ENCODE measurements at places on chromosomes 1 and 21.

DNA sequence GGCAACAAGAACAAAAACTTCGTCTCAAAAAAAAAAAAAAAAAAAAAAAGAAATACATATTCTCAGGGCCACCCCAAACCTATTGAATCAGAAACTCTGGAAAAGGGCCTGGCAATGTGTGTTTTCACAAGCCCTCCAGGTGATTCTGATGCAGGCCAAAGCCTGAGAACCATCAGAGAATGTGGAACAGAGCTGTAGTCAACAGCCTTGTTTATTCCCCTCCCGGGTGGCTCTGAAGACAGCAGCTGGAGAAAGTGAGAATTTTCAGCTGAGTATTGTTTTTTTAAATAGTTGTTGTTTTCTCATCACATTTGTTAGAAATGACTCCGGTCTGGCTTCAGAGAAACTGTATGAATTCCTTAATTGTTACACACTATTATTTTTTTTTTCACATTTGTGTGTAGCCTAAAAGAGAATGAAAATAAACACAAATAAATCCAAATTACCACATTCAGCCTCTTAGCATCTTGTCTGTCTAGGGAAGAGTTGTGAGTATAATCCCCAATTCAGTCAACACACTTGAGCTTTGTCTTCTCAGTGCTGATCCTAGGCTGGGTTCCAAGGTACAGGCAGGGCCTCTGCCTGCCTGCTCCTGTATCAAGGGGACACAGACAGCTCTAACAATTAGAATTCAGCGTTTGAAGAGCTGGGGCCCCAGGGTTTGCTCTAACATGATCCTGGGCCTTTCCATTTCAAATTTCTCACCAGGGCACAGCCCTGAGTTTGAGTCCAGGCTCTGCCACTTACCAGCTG is 6.6 kb upstream of the AZIN2 start:
- no peak for DNase-seq

- no peak for DNase-seq
These were observed 767.7 kb upstream of the ADGRL2 start for GRCh38 chr1:81032973-81033425.

GRCh38 chr1:82795508-82796149 is 994.9 kb downstream of the ADGRL2 start:
- no peak for DNase-seq

DNA sequence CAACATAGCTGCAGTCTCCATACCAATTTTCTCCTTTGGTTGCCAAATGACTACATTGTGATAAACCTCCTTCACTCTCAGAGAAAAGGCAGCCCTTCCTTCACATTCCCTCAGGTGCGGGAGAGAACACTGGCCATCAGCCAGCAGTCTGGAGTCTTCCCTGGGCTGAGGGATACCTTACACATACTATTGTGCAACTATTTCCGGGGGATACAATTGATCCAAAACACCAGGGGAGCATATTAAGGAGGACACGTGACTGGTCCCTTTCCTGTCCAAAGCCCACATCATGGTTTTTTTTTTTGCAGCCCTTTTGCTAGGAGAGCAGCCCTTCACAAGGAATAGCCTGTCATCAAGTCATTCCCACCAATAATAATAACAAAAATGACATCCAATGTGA is 172.1 kb upstream of the ZRANB2 start:
- no peak for DNase-seq

DNA sequence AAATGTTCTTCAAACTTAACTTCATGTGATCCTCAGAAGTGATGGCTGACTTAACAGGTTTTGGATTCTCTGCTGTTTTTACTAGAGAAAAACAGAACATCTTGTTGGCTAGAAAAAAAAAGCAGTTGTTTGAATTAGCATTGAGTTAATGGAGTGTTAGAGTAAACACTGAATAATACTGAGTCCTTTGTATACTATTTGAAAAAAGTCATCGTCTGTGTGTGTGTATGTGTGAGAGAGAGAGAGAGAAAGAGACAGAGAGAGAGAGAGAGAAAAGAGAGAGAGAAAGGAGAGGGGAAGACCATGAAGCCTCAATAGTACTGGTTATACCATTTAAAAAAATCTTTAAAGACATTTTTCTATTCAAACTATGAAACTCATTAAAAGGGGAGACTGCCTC is 10.4 kb downstream of the ZNF697 start:
- DNase-seq = no peak

DNA sequence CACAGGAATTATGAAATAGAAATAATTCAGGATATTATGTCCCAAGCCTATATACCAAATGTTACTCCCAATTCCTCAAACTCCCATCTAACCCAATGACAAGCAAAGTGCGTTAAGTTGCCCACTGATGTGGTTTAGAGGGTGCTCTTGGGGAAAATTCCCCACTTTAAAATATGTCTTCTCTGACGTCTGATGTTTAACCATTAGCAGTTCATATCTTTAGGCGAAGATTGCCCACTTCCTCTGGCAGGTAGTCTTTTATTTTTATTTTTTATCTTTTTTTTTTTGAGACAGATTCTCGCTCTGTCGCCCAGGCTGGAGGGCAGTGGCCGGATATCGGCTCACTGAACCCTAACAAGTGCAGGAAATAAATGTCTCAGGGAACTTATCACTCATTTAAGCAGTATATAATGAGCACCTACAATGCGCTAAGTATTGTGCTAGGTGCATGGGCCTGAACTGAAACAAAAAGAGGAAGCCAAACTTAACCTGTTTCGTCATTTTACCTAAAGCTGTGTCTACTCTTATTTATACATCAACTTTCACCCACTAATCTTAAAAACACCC is 1.3 kb upstream of the LYST start:
- peak; percentile 56 for DNase-seq

- peak; percentile 57 for DNase-seq
These were observed 67.8 kb downstream of the LRIG2 start for GRCh38 chr1:113140588-113141446.

- DNase-seq = peak; percentile 73
These were observed 19.7 kb downstream of the CDK18 start for GRCh38 chr1:205523891-205524793.

DNA sequence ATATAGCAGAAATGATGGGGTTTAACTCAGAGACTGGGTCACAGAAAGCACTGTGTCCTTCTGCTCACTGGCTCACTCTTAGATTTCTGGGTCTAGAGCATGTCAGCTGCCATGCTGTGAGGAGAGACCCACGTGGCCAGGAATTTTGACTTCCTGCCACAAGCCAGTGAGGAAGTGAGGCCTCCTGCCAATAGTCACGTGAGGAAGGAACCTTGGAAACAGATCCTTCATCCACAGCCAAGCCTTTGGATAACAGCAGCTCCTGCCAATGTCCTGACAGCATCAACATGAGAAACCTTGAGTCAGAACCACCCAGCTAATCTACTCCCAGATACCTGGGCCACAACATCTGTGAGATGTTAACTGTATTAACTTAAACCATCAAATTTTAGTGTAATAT is 114.5 kb upstream of the PLPPR5 start:
- no peak for DNase-seq

DNA sequence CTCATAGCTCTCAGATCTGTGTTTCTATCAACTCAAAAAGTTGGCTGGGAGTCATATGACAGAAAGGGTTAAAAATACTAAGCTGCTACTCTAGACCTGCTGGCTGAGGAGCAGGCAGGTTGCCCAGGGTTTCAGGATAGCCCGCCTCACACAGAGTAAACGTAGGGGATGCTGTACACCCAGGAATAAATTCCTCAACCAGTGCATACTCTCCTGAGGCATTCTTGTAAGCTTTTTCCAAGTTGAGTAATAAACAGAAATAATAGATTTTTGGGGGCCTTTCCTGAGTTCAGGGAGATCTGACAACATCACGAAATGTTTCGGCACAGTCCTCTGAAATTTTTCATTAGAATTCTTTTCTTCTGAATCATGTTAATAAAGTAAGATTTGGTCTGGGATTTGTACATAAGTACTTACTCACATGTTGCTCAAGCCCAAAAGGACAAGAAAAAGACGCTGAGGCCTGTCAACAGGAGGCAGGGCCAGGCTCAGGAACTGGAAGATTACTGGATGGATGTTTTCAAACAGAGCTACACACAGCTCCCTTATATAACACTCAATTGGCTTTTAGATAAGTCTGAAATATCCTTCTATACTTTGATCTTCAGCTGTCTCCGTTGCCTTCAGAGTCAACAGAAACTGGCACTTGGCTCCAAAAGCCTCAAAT is 41.0 kb downstream of the TGFBR3 start:
- no peak for DNase-seq

DNA sequence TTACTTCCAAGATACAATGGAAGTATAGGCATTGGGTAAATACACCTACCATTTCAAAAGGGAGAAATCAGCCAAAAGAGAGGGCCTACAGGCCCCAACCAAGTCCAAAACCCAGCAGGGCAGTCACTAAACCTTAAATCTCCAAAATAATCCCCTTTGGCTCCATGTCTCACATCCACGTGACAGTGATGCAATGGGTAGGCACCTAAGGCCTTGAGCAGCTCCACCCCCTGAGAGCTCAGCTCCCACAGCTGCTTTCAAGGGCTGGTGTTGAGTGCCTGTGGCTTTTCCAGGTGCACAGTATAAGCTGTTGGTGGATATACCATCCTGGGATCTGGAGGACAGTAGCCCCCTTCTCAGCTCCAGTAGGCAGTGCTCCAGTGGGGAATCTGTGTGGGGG is 72.5 kb downstream of the UROD start:
- no peak for DNase-seq

- DNase-seq = no peak
These were observed 39.7 kb downstream of the BACE2 start for GRCh38 chr21:41207401-41208375.

- no peak for DNase-seq
These were observed 12.0 kb upstream of the CCDC190 start for GRCh38 chr1:162872981-162873380.

DNA sequence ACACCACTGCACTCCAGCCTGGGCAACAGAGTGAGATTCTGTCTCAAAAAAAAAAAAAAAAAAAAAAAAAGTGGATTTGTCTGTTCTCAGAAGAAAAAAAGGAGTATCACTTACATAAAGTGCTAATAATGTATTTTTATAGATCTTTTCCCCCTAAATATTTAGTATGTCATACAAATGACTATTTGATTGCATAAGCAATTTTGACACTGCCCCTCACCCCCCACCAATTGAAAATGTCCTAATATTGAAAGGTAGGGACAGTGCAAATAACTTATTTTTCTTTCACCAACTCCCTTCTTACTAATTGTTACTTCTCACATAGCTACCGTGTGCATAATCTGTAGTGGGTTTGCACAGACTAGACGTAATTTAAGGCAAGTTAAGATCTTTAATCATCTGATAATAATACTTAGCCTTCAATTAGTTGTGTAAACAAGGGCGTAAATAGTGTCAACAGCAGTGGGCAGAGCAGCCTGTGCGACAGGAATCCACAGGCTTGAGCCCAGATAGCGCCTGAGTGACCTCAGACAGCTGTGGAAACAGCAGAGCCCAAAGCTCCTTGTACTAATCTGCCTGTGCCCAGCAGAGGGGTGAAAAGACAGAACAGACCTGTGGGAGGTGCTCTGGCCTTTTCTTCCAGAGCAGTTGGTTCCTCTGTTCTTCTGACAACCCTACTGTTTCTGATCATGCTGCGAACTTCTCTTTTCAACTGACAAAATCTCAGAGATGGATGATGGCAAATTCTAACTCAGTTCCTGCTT is 4.5 kb upstream of the IER5 start:
- DNase-seq = peak; percentile 58

GRCh38 chr1:171251952-171252300 is 3.6 kb downstream of the FMO1 start:
- no peak for DNase-seq

DNA sequence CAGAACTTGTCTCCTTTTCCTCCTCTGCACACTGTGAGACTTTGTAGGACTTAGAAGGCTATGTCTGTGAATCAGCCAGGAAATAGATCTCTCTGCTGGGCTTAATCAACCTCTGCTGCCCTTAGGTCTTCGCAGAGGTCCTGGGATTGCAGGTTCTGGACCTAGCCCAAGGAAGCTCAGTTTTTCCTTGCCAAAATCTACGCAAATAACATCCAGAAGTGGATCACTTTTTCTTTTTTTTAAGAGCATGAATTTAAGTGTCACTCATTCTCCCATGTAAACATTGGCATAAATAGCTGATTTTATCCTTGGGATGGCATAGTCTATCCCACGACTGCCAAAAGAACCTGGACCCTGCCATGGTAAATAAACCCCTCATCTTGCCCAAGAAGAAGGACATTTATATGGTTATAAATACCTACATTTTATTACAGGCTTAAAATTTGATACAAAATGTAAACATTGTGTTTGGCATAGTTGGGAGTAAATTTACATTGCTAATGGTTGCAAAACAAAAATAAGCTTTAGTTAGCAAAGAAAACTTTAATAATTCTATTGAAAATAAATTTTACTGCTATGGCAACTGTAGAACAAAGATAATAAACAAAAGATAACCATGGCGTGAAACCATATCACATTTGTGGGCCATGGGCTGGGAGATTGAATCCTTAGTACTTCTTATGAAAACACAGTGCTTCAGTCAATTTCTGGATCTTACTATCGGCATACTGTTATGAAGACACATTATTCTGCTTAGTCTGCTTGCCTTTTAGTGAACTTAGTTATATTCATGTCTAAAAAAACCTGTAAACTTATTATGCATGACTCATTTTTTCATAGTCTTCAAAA is 24.5 kb upstream of the DISC1 start:
- DNase-seq = no peak

DNA sequence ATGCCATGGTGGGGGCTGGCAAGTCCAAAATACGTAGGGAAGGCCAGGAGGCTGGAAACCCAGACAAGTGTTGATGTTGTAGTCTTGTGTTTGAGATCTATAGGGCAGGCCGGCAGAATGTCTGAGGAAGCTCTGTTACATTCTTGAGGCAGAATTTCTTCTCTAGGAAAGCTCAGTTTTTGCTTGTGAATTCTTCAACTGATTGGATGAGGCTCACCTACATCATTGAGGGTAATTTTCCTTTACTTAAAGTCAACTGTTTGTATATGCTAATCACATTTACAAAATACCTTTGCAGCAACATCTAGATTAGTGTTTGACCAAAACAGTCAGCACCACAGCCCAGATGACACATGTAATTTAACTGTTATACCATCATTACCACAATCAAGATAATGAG is 37.0 kb downstream of the PATJ start:
- no peak for DNase-seq

- DNase-seq = no peak
These were observed 587.5 kb upstream of the ADGRL2 start for GRCh38 chr1:81213279-81213678.

DNA sequence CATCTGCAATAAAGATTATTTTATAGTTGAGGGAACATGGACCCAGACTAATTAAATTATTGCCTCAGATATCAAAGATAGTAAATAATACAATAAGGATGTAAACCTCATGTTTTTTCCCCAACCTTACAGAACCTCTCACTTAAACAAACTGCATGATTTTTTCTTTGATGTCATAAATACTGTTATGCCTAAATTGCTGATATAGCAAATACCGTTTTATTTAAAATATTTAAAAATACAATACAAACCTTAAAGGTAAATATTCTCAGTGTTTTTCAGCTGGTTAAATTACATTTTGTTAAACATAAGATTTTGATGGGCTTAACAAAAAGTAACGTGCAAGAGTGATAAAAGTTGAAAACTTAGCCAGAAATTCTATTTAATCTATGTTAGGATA is 24.4 kb upstream of the RGS2 start:
- DNase-seq = no peak

- no peak for DNase-seq
These were observed 52.4 kb downstream of the TMEM53 start for GRCh38 chr1:44621841-44622286.
